AG10803 (cell line): ENCODE measurements at places on chromosomes 6 and 20.

DNA sequence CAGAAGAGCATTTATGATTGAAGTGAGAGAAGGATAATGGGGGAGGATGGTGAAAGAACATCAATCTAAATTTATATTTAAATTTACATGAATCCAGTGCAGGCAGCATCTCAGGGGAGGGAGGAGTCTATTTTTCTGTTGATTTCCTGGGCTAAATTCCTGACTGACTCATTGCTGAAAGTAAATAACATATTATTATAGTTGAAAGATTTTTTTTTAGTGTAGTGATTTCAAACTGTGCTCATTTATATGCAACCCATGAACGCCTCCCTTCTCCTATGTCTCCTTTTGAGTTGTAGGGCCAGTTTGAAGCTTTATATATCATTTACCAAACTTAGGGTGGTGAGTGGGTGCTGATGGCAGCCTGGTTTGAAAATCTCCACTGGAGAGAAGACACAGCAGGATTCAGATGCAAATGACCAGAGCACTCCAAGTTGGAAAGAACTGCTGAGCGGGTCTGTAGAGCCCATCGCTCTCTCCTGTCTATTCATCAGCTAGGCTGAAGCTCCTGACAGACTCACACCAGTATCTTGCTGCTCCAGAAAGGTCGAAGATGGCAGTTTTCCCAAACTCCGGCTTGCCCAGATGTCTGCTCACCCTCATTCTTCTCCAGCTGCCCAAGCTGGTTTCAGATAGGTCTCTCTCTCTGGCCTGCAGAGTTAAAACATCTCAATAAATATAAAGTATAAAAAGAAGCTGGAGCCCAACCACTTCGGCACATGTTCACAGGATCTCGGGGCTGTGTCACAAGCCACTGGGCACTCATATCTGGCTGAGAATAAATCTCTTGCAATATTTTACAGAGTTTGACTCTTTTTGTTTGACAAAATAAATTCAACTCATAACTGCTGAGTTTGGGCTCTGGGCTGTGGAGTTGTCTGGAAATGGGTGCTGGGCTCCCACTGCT is 18.3 kb downstream of the BTN2A1 start:
- DNase-seq = peak; percentile 11

DNA sequence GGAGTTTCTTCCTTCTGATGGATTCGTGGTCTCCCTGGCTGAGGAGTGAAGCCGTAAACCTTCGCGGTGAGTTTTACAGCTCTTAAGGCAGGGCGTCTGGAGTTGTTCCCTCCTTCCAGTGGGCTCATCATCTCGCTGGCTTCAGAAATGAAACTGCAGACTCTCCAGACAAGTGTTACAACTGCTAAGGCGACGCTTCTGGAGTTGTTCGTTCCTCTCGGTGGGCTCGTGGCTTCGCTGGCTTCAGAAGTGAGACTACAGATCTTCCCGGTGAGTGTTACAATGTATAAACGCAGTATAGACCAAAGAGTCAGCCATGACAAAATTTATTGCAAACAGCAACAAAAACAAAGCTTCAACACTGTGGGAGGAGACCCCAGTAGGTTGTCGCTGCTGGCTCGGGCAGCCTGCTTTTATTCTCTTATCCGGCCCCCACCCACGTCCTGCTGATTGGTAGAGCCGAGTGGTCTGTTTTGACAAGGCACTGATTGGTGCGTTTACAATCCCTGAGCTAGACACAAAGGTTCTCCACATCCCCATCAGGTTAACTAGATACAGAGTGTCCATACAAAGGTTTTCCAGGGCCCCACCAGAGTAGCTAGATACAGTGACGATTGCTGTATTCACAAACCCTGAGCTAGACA is 113.2 kb downstream of the GPX5 start:
- DNase-seq = no peak

GRCh38 chr6:99530627-99531026 is 15.4 kb upstream of the USP45 start:
- DNase-seq = no peak

- no peak for DNase-seq
Observed at GRCh38 chr6:48213076-48213788, 102.2 kb upstream of the PTCHD4 start.

DNA sequence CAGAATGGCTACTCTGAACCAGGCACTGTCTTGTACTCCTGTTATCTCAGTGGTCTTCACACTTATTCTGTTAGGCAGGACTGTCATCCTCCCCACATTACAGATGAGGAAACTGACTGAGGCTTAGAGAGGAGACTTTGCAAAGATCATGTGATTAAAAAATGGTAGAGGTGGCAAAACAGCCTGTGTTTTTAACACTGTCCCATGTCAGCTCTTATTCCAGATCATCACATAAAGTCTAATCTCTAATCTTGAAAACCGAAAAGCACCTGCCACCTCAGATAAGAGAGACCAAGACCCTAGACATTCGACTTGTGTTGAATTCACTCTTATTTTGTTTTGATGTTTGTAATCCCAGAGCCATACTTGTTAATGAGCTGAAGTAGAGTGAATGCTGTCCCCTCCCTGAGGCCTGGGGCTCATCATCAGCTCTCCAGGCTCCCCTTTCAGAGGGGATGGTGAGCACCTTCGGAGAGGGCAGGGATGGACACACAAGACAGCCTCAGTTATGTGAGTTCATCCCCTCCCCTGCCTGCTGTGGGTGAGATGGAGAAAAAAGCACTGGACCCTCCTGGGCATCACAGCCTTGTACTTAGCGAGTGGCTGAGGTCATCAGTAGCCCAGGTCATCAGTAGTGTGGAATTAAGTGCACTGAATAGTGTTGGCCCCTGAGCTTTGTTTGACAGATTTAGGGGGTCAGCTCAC is 30.6 kb downstream of the MTHFD1L start:
- DNase-seq = no peak

GRCh38 chr6:79546186-79546585 is 9.0 kb upstream of the LCA5 start:
- peak; percentile 47 for DNase-seq

DNA sequence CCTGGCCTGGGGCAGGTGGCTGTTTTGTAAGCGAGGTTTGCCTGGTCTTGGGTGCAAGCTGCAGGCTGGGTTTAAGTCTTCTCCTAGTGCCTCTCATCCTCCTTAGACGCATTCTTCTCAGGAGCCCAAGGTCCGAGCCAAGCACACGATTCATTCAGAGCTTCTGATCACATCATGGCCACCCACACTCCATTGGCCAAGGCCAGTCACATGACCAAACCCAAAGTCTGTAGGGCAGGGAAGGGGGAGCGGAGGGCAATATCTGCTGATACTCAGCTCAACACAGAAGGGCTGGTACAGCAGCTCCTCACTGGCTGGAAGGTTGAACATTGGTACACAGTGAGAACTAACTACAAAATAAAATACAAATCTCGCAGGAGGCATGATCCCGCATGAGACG is 177.2 kb upstream of the AFDN start:
- no peak for DNase-seq

DNA sequence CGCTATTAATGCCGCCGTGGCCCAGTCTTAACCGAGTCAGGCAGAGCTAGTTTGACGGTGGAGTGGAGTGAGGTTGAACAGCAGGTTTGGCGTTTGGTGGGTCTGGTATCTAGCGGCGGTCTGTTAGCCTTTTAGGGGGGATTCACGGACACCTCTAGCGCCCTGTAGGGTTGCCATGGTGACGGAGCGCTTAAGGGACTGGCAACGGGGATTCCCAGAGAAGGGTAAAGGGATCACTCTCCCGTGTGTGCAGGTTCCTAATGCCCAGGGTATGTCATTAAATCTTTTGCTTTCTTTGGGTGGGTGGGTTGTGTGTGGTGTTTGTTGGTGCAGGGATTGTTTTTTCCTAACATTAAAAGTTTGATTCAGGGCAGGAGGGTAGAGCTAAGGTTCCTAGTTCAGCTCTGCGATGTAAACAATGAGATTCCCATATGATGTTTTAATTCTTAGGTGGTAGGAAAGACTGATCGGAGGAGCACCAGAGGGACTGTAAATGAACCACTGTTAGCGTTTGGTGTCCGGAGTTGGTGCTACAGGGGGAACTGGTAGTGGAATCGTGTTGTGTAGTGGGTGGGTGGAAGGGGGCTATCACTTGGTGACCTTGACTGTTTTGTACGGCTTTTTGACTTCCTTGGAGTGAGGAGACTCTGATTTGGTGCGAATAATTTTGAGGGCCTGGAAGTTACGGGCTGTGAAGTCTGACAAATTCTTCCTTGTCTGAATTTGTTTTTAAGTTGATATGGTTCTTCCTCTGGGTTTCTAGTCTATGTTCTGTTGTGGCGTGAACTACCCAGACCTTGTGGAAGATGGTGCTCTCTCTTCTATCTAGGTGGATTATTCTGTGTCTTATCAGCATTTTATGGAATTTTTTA is 5.0 kb downstream of the BRD2 start:
- DNase-seq = peak; percentile 31

DNA sequence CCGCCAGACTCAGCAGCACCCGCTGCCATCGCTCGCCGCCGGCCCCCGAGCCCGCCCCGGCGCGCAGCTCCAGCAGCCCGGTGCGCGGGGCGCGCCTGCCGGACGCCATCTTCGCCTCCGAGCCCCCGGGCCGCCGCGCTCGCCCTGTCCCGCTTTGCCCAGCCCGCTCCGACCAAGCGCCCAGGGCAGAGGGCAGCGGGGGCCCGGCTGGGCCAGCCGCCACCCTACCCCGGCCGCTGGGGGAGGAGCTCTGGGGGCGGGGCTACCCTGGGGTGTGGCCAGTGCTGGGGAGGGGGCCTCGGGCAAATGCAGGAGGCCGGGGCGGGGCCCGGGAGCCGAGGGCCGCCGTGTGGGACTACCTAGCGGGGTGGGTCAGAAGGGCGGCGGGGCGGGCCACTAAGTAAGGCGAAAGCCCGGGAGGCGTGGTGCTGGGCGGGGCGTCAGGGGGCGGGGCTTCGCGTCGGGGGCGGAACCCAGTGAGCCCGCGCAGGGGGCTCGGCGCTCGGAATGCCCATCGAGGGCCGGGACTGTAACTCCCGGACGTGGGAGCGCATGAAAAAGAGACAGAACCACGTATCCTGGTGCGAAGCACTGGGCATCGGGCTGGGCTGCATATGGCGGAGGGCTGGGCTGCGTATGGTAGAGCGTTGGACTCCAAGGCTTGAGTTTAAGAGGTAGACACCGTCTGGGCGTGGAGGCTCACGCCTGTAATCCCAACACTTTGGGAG is at the start of gene SNTA1:
TSS of gene SNTA1 (minus strand) at position 252 of the 728 bp plus-strand sequence. CDS start at position 109, 143 bp downstream.
- DNase-seq = peak; percentile 76

GRCh38 chr6:77466055-77466450 is 2.8 kb upstream of the HTR1B start:
- peak; percentile 70 for DNase-seq

GRCh38 chr6:69985180-69985579 is 118.8 kb downstream of the COL19A1 start:
- no peak for DNase-seq

DNA sequence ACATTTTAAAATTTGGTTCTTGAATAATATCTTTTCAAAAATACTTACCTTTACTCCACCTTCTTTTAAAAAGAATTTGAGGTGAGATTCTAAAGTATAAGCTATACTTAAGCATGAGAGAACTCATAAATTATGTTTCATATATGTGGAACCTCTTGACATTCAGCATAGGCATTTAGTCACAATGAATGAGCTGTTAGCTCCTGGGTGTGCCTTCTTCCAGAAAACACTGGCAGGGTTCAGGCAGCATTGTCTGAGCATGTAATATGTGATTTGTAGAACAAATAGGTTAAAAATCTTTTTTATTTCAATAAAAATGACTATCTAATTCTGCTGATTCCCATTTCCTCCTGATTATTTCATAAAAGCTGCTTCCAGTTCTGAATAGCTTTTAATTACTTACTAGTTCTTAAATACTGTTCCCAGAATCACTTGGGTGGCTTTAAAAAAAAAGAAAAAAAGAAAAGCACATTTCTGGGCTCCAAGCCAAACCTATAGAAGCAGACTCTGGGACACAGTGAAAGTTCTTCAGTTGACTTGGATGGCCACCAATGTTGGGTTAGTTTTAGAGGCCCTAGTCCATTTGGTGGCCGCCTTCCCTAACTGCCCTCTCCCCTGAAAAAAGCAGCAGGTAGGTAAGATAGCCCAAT is 20.2 kb downstream of the RNF8 start:
- no peak for DNase-seq

DNA sequence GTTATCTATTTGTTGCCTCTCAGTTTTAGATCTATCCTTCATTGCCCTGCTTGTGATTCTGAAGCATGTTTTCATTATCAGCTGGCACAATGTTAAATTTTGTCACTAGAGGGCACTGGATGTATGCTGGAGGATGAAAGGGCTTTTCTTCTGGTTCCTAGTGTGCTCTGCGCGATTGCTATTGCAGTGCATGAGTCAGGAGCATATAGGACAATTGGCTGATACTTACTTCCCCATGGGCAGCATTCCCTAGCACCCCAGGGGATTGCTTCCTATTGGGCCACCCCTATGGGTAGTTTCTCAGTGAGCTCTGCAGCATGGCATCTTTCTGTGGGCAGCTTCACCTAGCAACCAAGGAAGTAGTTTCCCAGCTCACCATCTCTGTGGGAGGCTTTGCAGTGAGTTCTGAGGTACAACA is 280.3 kb upstream of the SYNCRIP start:
- DNase-seq = peak; percentile 47

GRCh38 chr6:31829633-31830283 is 2.2 kb downstream of the HSPA1B start:
- peak; percentile 51 for DNase-seq

DNA sequence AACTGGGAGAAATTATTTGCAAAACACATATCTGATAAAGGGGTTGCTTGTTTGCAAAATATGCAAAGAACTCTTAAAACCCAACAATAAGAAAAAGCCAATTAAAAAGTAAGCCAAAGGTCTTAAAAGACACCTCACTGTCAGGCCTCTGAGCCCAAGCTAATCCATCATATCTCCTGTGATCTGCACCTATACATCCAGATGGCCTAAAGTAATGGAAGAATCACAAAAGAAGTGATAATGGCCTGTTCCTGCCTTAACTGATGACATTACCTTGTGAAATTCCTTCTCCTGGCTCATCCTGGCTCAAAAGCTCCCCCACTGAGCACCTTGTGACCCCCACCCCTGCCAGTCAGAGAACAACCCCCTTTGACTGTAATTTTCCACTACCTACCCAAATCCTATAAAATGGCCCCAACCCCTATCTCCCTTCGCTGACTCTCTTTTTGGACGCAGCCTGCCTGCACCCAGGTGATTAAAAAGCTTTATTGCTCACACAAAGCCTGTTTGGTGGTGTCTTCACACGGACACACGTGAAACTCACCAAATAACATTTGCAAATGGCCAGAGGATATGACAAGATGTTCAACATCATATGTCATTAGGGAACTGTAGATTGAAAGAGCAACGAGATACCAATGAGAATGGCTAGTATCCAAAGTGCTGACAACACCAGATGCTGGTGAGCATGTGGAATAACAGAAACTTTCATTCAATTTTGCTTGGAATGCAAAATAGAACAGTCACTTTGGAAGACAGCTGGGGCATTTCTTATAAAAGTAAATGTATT is 565.0 kb upstream of the ADGRB3 start:
- DNase-seq = no peak

- DNase-seq = no peak
Observed at GRCh38 chr6:158763434-158764182, 55.6 kb downstream of the EZR start.
